ENCODE measurements at places on chromosomes 2 and 18.

- DNase-seq = no peak
These were observed 127.6 kb upstream of the ITGA6 start for GRCh38 chr2:172299741-172300140.

DNA sequence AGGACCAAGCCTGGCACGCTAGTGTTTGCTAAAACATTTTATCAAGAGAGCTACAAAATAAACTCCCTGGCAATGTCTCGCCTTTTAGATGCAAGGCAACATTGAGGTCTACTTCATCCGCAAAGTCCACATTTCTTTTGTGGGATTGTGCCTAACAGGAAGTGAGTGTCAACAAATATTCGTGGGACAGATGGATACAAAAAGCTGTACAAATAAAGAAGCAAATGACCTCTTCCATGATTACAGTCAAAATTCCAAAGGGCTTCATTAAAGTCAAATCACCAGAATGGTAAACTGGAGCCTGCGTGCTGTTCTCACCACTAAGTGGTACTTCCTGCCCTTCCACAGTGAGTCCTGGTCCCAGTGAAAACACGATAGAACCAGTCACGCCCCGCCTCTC lies 40.4 kb downstream of the L3MBTL4 start:
- DNase-seq = no peak

- DNase-seq = peak; percentile 24
These were observed 491.1 kb downstream of the NR4A2 start for GRCh38 chr2:155841442-155841841.

DNA sequence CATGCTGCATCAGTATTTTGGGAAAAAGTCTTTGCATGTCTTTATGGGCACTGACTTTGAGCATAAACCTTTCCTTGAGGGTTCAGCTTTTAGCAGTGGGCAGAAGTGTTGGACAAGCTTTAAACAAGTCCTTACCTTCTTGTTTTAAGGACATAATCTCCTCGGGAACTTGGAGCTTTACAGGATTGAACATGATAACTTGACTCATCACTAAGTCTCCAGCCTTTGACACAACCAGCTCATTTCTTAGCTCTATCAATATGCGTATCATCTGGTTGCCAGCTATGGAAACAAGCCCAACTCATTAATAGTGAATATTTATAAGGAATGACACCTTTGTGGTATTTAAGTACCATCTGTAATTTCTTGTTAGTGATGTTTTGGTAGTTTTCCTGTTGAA lies 21.0 kb upstream of the RAB27B start:
- DNase-seq = no peak

GRCh38 chr2:234290671-234291070 lies 206.2 kb downstream of the ARL4C start:
- DNase-seq = no peak

DNA sequence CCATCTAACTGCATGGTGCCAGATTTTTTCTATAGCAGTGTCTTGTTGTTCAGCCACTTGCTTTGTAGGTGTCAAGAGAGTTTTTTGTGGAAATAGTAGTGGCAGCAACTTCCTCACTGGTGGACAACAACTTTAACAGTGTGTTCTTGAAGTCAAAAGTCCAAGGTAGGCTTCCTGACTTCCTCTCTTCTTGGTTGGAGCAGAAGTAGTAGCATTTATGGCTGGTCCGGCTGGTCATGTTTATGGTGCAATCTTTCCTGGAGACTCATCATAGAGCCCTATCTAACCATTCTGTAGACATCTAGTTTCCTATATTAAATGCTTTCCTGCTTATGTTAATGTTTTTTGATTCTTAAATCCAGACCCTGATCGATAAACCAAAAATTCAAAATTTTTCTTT lies 11.7 kb downstream of the GPR75 start:
- DNase-seq = no peak

- no peak for DNase-seq
These were observed 16.9 kb downstream of the ACSL3 start for GRCh38 chr2:222877556-222878300.

GRCh38 chr2:231161877-231162329 lies 36.5 kb upstream of the ARMC9 start:
- no peak for DNase-seq

DNA sequence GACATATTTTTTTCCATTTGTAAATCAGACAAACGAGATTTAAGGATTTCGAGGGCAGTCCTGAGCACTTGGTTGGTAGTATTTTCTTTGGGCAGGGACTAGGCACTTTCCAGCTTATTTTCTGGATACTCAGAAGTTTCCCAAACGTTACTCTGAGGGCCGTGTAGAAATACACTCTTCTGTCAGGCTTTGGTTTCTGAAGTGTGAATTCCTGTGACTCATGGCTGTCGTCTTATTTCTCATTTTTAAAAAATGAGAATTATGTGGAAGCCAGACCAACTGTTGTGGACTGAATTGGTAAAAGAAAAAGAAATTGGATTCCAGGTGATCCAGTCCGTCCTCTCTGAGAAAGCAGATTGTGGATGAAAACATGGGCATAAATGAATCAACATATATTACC lies 658.6 kb upstream of the FANCL start:
- peak; percentile 41 for DNase-seq

DNA sequence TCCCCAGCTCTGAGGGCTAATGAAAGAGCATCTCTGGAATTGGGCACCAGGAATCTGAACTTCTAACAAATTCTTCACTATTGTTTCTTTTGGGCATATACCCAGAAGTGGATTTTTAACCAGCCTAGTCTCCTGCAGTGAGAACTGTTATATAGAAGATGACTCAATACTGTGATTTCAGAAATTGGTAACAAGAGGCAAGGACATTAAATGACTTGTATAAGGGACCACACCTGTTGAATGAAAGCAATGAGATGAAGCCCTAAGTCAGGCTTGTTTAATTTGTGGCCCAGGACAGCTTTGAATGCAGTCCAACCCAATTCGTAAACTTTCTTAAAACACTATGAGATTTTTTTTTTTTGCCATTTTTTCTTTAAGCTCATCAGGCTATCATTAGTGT lies 57.9 kb downstream of the EPC2 start:
- no peak for DNase-seq

DNA sequence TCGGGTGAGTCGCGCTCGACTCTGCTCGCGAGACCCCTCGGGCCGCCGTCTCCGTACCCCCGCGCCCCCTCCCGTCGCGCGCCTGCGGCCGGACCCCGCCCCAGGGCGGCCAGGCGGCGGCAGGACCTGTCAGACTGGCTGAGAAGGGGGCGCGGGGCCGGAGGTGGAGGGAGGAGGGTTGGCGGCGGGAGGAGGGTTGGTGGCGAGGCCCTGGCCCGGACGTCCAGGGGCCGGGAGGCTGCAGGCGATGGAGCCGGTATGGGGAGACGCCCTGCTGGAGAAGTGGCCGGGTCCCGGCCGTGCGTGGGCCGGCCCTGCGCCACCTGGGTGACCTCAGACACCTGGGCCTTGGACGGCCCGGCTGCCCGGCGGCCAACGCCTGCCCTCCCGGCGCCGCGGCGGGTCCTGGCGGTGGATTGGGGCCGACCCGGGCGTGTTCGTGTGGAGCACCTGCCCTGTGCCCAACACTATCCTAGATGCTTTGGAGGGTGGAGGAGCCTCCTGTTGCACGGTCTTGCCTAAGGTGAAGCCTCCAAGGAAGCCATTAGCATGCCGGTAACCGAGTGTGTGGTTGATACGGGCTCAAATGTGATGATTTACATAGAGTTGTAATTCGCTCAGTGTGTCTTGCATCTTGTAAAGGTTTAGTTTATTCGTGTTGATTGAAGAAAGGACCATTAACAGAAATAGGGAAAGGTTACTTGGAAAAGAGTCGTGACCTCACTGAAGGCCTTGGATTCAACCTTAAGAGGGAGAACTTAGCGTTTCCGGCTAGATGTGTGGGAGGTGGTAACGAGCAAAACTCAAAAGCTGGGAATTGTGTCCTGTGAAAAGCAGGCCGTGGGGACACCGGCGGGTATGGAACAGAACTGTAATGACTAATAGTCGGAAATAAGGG lies 550 bp downstream of the MYL12B start:
- no peak for DNase-seq

DNA sequence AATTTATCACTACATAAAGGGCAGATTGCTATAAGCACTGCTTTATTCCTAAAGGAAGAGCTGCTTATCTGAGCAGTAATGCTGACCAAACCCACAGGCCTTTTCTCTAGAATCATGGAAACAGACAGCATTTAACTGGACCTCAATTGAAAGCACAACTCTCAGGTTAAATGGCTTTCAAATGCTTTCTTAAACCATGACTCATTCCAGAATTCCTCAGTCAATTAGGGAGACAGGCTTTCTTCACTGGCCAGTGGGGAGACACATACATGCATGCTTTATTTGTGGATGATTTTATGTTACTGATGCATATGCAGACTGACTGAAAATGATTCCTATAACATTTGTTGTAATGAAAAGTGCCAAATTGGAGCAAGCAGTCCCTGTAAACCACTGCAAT lies 114.6 kb downstream of the ACVR1 start:
- DNase-seq = no peak

- no peak for DNase-seq
These were observed 33.7 kb upstream of the MCM6 start for GRCh38 chr2:135909976-135910375.

- no peak for DNase-seq
These were observed 303.5 kb upstream of the ACVR2A start for GRCh38 chr2:147541314-147541713.

GRCh38 chr2:101722864-101723263 lies 25.4 kb downstream of the MAP4K4 start:
- DNase-seq = no peak

- DNase-seq = no peak
These were observed 54.1 kb downstream of the ATP8B1 start for GRCh38 chr18:57748770-57749603.

DNA sequence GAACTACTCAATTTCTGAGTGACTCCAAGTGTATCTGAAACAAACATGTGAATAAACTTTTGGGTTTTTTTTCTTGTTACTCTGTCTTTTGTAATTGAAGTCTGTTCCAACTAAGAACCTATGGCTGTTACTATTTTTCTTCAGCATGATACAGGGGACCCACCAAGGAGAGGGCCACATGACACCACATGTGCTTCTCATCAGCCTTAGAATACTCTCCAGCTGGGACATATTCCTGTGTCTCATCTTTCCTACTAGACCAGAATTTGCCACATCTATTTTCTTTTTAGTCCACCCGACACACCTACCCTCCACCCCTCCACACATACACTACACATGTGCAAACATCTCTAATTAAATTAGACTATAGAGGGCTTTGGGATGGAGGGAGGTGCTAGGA lies 191.7 kb upstream of the NDUFV2 start:
- DNase-seq = no peak

GRCh38 chr2:144607891-144608521 lies 88.1 kb upstream of the ZEB2 start:
- DNase-seq = no peak

DNA sequence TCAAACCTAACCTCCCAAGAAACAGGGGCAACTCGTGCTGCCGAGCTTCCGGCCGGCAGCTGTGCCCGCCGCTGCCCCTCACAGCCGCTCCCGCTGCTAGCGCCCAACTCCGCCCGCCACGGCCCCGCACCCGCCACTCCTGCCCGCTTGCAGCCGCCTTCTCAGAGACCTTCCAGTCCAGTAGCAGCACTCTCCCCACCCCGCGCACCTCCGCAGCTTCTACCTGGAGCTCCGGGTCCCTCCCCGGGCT lies 722 bp upstream of the C2orf15 start:
- peak; percentile 34 for DNase-seq

DNA sequence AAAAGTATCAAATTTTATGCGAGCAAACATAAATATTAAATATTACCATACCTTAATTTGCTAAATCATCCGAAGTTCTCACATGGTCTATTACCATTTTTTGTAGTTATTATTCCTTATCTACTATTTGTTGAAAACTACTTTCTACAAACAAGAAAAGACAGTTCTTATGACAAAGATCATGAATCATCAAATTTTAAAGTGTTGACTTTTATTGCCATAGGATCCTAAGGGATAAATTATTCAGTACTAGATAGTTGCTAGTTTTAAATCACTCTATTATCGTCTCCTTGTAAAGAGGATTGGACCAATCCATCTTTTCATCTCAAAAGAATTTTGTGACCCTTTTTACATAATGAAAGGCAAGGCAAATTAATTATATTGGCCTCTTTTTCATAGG lies 523.6 kb upstream of the TMEFF2 start:
- no peak for DNase-seq

DNA sequence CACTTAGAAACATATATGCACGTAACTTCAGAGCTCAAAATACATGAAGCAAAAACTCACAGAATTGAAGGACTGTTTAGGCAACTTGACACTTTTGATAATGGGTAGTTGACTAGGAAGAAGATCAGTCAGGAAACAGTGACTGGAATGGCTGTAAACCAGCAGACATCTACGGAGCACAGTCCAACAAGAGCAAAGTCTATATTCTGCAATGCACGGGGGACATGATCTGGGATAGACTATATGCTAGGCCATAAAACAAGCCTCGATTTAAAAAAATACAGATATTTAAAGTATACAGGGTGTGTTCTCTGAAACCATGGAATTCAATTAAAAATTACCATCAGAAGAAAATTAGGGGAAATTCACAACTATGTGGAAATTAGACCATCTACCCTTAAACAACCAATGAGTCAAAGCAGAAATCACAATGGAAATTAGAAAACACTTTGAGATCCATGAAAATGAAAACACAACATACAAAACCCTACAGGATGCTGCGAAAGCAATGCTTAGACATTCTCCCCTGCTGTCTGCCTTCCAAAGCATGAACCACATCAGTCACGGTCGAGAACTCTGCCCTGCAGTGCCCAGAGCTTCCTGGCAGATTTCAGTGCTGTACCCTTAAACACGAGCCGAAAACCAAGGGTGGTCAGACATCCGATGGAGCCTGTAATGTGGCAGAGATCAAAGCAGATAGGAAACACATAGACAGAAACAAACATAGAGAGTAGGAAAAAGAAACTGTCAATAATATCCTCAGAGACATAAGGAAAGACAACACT lies 651.9 kb upstream of the HS6ST1 start:
- DNase-seq = peak; percentile 55

DNA sequence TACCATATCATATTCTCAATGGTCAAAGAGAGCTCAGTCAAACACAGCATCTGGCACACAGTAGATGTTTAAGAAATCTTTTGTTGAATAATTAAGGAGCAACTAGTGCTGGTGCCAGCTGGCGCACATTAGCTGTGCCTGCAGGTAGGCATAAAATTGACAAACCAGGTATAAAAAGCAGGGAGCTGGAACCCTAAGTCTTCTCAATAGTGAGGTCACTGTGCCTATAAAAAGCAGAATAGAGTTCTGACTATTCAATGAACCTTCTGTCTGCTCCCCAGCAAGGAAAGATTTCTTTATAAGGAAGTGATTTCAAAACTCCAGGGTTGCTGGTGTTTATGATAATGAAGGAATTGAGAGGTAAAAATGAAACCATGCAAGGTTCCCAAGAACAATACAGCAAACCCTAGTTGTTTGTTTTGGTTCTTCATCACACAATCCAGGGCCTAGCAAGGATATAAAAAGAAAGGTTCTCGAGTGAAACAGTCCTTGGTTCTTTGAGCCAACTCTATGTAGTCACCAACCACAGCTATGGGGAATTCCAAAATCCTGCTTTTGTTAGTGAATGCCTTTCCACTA lies 76.1 kb downstream of the THADA start:
- no peak for DNase-seq

GRCh38 chr2:150487537-150488429 lies at the start of gene RND3:
RND3 (minus strand) TSS chr2:150487667; CDS start chr2:150487417, 250 bp downstream.
- peak; percentile 99 for DNase-seq

Measured in brain (organoid and tissue), 16 donors.